ENCODE measurements at places on chromosomes 4 and X.

GRCh38 chrX:136183917-136184316, 36.6 kb downstream of the FHL1 start:
- no peak for DNase-seq

GRCh38 chrX:149521438-149521837, 16.3 kb upstream of the IDS start:
- DNase-seq = no peak

- no peak for DNase-seq
Observed at GRCh38 chr4:153161226-153161963, 42.8 kb upstream of the TRIM2 start.

DNA sequence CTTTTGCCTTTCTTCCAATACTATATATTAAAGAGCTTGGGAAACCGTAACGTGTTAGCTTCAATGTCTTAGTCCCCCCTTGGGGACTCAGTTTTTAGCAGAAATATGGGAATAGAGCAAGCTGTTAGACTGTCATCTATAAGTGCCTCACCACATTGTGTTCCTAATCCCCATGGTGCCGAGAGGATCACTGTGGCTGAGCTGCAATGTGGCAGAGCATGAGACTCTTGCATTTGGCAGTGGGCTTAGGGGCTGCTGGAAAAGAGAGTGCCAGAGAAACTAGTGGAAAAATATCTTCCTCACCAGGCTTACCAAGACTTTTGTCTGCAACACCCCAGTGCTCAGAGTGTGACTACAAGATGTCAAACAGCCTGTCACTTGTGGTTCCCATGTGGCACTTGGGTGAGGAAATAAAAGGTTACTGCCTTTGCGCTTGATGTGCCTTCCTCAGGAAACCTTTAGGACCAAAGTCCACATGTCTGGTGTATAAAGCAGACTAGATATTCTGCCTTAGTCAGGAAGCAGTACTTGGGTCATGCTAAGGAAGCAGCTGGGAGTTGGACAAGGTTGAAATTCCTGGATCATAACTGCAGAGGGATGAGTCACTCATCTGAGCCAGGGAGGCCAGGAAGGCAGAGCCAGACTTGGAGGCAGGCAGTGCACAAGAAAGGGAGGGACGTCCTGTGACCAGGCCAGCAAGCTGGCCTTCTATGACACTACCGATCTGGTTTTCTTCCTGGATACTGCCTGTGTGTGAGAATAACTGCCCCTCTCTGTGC, 9.7 kb upstream of the MAGEA4 start:
- DNase-seq = no peak

GRCh38 chr4:185721190-185722028, 90.6 kb downstream of the SORBS2 start:
- DNase-seq = no peak

GRCh38 chr4:78310007-78310739, 241.4 kb upstream of the ANXA3 start:
- DNase-seq = no peak
